Ascending aorta (tissue), 2 donors: ENCODE measurements at places on chromosomes 3 and 15. TPM values are rescaled to one million over a fixed set of nuclear protein-coding genes. Genes with fewer than 3 reads are reported as not detected.
A peak's percentile ranks its signal among the peaks of the same experiment; 100 is the strongest.

PRSS50 gene
- total RNA-seq, result not detected

DNA sequence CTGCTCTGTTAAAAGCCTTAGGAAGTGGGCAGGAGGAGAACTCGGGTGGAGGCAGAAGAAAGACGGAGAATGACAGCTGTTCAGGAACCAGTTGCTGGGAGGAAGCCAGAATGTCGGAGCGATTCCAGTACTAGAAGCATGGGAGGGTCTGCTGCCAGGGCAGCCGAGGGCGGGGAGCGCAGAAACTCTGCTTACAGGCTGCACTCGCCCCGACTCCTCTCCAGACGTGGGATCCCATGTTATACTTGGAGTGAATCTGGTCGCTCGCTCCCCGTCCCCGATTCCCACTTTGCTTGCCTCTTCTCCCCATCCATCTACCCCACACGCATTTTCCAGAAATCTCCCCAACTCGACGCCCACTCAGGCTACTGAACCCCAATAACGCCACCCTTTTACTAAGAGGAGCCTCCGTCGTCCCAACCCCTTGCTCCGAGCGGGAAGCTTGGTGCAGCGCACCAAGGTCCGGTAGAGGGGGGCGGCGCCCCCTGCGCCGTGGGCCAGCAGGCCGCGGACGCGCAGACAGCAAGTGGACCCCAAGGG, 665 bp downstream of the GATM start:
- peak; percentile 63 for DNase-seq

GRCh38 chr15:81880314-81880713, 165.5 kb downstream of the MEX3B start:
- no peak for DNase-seq

GRCh38 chr15:61229883-61230180, 730 bp upstream of the RORA start:
- no peak for DNase-seq

DNA sequence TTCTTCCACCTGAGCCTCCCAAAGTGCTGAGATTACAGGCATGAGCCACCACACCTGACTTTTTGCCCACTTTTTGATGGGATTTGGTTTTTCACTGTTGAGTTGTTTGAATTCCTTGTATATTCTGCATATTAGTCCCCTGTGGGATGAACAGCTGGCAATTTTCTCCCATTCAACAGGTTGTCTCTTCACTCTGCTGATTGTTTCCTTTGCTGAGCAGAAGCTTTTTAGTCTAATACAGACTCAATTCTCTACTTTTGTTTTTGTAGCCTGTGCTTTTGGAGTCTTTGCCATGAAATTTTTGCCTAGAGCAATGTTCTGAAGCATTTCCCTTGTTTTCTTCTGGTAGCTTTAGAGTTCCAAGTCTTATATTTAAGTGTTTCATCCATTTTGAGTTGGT, 62.7 kb upstream of the MFGE8 start:
- no peak for DNase-seq

DNA sequence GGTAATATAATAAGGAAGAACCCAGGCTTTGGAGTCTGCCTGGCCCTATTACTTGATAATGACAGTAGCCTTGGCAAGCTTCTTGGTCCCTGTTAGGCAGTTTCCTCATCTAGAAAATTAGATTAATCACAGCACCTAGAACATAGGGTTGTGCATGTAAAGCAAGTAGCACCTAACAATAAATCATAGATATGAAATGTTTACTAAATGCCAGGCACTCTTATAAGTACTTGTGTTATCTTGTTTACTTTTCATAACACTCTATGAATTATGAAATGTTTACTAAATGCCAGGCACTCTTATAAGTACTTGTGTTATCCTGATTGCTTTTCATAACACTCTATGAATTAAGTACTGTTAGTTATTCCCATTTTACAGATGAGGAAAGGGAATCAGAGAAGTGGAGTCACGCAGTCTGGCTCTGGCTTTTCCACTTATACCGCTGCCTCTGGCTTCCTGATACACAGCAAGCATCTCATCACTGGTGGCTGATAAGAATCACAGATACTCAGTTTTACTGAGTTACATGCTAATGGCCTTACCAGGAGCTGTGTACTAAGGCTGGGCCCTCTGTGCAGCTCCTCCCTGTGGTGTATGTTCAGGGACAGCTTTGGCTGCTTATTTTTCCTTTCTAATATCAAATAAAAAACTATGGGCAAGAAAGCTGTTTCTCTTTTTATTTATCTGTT, 123.4 kb downstream of the FEZF2 start:
- no peak for DNase-seq

DNA sequence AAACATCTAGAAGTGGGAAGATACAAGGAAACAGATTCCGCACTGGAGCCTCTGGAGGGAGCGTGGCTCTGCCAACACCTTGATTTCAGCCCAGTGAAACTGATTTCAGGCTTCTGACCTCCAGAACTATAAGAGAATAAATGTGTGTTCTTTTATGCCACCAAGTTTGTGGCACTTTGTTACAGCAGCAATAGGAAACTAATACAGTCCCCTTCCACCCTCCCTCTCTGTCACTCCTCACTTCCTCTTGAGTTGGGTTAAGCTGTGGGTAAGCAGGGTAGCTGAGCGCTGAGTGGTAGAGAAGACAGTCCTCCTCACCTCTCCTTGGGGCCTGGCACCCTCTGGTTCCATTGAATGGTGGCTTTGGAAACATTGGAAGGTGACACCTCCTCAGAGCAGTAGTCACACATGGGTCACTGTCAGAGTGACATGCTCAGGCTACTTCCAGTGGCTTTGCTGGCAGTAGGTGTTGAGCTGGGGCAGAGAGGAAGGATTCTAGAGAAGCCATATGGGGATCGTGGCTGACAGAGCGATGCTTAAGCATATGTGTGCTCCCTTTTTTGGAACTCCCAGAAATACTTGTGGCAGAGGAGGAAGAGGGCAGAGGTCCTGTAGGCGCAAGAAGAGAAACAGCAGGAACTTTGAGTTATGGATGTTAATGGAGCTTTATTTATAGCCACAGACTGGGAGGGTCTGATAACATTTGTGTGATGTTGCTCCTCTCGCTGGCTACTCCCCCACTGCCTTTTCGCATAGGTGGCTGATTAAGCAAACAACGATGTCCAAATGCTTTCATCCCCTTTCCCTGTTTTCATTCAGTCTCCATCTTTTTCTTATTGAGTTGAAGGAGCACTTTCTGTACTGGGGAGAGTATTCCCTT, 14.8 kb upstream of the HCN4 start:
- DNase-seq, result no peak

- no peak for DNase-seq
Observed at GRCh38 chr15:91047545-91048199, 25.3 kb upstream of the VPS33B start.

- DNase-seq, result no peak
Observed at GRCh38 chr3:189833996-189834395, 202.8 kb downstream of the TP63 start.

DNA sequence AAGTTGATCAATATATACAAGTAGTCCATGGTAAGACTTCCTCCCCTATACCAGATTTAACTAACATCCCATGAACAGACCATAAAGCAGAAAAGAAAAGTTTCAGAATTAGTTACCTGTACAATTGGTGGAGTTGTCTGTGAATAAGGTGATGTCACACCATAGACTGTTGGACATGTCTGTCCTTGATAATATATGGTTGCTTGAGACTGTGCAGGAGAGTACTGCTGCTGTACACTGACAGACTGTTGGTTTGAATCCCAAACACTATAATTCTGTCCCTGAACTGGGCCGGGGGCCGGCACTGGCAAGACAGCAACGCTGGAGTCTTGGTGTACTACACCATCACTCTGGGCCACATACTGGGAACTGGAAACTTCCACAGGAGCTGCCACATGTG, 77.2 kb downstream of the NBEAL2 start:
- no peak for DNase-seq

DNA sequence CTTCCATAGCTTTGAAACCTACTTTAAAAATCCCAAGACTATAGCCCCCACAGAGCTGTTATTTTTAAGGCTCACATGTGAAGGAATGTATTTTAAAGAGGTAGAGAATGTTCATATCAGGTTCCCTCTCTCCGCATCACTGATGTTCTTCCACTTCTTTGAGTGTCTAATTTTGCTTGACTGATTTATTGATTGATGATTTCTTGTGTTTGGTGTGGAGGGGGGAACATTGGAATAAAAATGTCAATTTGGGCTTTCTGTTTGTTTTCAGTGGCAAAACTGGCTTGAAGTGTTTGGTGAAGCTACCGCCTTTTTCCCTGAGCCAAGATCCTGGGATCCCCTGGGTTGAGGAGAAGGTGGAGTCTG, 2.7 kb upstream of the TMEM212 start:
- DNase-seq, result no peak

- DNase-seq, result no peak
Observed at GRCh38 chr3:5726621-5727020, 539.1 kb downstream of the EDEM1 start.

DNA sequence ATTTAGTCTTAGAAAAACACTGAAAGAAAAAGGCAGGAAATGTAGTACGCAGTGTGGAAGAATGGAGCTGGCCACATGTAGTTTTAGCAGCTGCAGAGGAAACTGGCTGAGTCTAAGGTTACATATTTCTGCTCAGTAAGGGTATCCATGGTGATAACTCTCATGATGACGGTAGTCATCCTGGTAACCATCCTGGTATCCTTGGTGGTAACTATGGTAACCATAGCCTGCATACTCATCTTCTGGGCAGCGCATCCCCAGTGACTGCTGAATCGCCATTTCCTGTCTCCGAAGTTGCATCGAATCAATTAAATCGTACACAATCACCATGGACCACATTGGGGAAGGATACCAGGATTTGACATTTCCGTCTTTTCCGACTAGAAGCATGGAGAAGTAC, 35.7 kb downstream of the CCDC80 start:
- no peak for DNase-seq

GRCh38 chr15:71422530-71423259, 307.4 kb downstream of the THSD4 start:
- no peak for DNase-seq

DNA sequence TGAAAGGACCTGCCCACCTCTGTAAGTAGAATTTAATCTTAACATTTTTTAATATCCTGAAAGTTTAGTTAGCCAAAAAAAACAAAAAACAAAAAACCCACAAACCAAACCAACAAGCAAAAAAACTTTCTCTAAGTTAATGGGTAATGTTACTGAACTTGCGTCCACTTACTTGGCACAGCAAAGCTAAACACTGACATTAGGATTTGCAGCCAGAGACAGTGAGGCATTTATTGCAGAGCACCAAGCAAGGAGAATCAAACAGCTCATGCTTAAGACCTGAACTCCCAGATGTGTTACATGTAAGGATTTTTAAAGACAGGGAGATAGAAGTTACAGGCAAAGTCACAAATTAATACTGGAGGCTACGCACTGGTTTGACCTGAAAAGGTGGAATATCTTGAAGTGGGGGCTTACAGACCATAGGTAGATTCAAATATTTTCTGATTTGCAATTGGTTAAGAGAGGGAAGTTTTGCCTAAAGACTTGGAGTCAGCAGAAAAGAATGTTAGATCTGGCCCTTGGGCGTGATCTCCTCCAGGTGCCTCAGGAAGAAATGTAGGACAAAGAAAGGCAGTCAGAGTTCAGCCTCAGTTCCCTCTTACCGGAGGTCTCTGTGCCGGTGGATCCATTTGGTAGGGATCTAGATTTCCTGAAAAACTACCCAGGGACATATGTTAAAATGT, 205.0 kb downstream of the ADAMTSL3 start:
- no peak for DNase-seq

DNA sequence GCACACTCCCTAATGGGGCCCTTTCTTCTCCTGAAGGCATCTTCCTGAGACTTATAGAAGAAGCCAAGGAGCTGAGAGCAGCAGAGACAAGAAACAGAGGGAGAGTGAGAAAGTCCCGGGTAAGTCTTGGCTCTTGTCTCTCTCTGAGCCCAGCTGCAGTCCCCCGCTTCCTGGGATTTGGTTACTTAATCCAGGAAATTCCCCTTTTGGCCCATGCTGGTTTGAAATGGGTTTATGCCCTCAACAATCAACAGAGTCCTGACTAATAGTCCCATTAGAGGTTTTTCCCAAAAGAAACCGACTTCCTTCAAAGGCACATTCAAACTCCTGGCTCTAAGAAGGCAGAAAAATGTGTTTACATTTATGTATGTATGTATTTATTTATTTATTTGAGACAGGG, 22.0 kb downstream of the TMEM158 start:
- no peak for DNase-seq

DNA sequence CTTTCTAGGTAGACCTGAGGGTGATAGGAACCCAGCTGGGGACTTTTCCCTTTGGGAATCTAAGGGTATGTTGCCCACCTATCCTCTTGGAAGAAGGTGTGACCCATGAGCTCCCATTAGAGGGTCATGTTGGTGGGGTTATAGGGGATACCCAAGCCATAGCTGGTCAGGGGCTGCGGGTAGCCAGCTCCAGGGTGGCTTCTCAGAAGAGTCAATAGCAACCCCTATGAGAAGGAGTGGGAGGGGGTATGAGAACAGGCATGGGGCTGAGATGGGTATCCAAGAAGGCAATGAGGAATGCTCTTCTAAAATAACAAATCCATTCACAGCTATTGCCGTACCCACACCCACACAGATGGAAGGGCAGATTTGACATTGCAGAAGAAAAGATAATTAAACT, 217.8 kb downstream of the UACA start:
- peak; percentile 16 for DNase-seq
